ENCODE measurements at places on chromosomes 4 and X.

DNA sequence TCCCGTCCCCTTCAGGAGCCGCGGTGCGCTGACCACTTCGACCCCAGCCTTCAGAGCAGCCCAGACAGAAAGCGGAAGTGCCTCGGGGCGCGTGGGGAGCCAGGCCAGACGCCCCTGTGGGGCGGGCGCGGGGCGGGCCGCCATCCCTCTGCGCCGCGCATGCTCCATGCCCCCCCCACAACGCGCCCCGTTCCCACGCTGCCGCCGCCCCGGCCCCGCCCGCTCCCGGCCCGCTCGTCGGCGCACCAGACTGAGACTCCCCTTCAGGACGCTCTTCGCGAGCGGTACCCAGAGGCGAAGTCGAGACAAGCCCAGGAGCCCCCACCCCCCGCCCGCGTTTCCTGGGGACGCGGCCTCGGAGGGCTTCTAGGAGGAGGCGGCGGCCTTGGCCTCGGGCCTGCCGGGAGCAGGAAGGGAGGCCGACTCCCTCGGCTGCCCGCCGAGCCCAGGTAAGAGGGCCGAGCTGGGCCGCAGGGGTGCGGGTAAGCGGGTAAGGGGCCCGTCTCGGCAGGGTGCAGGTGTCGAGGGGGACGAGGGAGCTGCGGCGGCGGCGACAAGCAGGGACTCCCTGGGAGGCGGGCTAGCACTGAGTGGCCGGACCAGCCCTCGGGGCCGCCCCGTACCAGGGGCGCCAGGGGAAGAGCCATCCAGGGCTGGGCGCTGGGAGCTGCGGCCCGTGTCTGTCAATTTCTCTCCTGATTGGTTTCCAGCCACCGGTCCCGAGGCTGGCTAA is at the start of gene ZFP92:
ZFP92 (plus strand) TSS at position 218 of the 733 bp plus-strand sequence. CDS start 6,851 bp downstream, outside the sequence.
- DNase-seq, result no peak

DNA sequence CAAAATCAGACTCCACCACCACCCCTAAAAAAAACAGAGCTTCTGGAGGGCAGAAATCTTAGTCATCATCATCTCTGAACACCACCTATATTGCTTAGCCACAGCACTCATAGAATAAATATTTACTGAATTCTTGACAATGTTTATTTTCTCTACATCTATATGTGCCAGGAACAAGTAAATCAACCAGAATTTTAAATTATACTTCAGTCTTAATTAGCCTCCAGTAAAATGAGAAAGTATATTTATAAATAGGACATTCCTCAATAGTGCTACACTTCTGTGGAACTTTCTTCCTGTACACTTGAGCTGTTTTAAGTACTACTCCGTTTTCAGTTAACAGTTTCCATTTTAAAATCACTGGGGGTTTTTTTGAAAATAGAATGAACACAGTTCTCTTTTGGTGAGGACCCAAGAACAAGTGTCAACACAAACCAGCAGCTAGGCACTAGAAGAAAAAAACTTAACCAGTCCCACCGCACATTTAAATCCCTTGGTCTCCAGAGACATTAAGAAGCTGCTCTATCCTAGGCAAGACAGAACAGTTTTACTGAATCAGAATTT is 25.5 kb downstream of the SMIM14 start:
- DNase-seq, result no peak

- no peak for DNase-seq
Measured at GRCh38 chrX:123871309-123871708, 11.5 kb downstream of the XIAP start.

GRCh38 chr4:52645300-52645699 is 13.8 kb downstream of the USP46 start:
- no peak for DNase-seq

GRCh38 chr4:128869776-128870509 is 60.4 kb downstream of the JADE1 start:
- no peak for DNase-seq

GRCh38 chr4:6180841-6181631 is 19.3 kb downstream of the JAKMIP1 start:
- DNase-seq, result no peak

GRCh38 chr4:76384052-76384451 is 36.9 kb downstream of the CCDC158 start:
- no peak for DNase-seq

- no peak for DNase-seq
Measured at GRCh38 chr4:147984778-147985138, 252.9 kb downstream of the ARHGAP10 start.

DNA sequence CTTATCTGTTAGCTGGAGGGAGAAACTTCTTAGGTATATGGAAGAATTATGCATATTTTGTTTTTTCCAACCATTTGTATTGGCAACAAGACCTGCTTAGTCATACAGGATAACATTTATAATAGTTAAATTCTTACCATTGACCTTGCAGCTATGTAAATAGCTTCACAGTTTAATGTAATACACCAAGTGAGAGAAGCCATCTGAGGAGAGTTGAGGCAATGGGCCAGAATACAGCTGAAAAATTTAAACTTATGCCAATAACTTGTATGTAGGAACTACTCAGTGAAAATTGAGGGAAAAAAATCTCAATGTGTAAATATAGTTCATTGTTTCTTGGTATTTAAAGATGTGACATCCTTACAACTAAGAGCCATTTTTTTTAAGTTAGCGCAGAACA is 273.5 kb downstream of the DACH2 start:
- no peak for DNase-seq

GRCh38 chr4:145179281-145179860 is 1.0 kb downstream of the OTUD4 start:
- DNase-seq, result peak; percentile 44

DNA sequence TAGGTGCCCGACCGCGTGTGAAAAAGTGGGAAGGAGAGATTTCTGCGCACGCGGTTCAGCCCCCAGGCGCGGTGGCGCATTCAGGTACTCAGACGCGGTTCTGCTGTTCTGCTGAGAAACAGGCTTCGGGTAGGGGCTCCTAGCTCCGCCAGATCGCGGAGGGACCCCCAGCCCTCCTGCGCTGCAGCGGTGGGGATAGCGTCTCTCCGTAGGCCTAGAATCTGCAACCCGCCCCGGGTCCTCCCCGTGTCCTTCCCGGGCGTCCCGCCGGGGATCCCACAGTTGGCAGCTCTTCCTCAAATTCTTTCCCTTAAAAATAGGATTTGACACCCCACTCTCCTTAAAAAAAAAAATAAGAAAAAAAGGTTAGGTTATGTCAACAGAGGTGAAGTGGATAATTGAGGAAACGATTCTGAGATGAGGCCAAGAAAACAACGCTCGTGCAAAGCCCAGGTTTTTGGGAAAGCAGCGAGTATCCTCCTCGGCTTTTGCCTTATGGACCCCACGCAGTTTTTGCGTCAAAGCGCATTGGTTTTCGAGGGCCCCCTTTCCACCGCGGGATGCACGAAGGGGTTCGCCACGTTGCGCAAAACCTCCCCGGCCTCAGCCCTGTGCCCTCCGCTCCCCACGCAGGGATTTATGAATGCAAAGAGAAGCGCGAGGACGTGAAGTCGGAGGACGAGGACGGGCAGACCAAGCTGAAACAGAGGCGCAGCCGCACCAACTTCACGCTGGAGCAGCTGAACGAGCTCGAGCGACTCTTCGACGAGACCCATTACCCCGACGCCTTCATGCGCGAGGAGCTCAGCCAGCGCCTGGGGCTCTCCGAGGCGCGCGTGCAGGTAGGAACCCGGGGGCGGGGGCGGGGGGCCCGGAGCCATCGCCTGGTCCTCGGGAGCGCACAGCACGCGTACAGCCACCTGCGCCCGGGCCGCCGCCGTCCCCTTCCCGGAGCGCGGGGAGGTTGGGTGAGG is 3.7 kb downstream of the SHOX start:
- DNase-seq, result no peak

- no peak for DNase-seq
Measured at GRCh38 chr4:123366144-123366748, 30.3 kb upstream of the SPRY1 start.

DNA sequence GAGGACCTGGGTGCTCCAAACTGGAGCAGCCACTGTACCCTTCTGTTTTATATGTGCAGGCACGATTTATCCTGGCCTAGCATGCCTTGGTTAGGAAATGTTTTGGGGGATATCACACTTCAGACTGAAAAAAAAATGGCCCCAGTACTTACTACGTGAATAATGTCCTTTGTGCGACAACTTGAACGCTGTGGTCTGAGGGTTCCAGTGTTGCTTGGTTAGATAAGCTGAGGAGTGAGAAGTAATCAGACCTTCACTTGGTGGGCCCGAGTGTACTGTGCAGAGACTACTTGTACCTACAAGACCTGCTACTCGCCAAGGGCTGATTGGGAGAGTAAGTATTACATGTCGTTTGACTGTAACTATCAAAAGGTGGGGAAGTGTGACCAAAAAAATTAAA is 678 bp downstream of the DNAAF6 start:
- DNase-seq, result no peak

- DNase-seq, result no peak
Measured at GRCh38 chrX:109959356-109959871, 43.5 kb upstream of the TMEM164 start.

- DNase-seq, result no peak
Measured at GRCh38 chr4:47486231-47486673, 1.2 kb downstream of the ATP10D start.

DNA sequence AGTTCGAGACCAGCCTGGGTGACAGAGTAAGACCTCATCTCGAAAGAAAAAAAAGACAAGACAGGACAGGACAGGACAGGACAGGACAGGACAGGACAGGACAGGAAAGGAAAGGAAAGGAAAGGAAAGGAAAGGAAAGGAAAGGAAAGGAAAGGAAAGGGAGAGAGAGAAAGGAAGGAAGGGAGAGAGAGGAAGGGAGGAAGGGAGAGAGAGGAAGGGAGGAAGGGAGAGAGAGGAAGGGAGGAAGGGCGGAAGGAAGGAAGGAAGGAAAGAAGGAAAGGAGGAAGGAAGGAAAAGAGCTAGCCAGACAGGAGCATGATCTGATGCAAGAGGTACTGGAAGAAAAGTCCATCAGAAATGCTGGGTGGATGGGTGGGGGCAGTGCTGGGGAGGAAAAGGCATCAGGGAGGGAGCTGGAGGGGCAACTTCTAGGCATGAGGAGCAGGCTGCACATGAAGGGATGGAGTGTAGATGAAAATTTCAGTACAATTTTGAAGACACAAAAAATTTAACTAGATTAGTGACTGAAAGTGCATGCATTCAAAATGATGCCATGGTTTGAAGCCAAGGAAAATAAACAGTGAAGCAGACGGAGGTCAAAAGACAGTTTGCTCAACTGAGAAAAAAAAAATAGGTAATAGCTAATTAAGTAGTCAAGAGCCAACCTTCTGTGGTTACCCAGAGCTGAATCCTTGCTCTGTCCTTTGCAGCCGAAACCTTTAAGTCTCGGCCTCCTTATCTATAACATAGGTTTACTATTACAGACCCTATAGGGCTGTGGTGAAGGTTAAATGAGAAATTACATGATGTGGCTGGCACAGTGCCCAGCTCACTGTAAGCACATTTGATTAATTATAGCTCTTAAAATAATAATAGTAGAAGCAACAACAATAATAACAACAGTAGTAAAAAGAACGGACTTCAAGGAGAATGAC is 59.9 kb downstream of the ZNF827 start:
- DNase-seq, result no peak

- no peak for DNase-seq
Measured at GRCh38 chrX:69127466-69127865, 37.8 kb downstream of the PJA1 start.

GRCh38 chr4:139207873-139208403 is 30.9 kb upstream of the ELF2 start:
- DNase-seq, result no peak

DNA sequence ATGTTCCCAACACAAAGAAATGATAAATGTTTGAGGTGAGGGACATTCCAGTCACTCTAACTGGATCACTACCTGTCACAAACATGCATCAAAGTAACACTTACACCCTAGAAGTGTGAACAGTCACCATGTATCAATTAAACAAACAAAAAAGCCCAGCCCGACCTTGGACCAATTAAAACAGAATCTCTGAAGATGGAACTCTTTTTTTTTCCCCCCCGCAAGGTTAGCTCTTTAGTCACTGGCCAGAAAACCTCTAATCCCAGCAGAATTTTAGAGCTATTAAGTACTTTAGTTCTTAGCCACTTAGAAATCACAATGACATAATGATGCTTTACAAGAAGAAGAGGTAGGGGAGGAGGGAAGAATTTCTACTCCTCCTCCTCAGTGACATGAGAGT is 154.5 kb downstream of the PALLD start:
- DNase-seq, result no peak

GRCh38 chr4:8184061-8184460 is 15.0 kb upstream of the SH3TC1 start:
- DNase-seq, result no peak

DNA sequence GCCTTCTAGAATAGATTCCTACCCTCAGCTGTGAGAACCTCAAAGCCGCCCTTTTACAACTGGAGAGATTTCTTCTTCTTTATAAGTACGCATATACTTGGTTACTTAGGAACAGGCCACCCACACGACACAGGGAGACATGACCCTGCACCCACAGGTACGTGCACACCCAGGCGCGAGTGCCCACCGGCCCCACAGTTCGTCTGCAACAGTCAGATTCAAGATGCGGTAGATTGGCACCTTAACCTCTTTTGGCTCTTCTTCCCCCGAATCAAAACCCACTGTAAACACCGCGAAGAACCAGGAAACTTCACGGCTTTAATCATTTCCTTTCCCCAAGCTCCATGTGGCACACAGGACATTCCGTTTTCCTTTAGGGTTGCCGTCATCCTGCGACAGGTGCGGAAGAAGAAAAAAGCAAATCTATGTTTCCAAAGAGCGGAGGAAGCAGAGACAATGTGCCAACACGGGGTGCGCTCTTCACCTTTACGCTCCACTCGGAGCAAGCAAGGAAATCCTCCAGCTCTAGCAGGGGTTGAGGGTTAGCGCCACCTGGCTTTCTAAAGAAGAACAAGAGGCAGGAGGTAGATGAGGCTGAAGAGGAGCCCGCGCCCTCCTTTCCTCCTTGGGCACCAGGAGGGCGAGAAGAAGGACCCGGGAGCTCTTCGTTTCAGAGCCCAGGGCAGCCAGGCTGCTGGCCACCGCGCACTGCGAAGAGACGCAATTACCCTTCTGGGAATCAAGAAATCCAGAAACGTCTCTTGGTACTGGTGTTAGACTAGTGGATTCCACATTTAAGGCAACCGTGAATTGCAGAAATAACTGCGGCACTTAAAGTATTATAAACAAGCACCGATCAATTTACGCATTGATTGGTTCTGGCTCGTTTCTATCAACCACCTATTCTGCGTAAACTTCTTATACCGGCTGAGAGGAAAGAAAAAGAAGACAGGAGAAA is 35.7 kb downstream of the HAND2 start:
- DNase-seq, result peak; percentile 14
